OCI-M1 (cell line): ENCODE measurements at places on chromosomes 3 and 15.

- no peak for DNase-seq
These were observed at the start of gene GPR156 for GRCh38 chr3:120284747-120285507. Gene GPR156 (minus strand): TSS chr3:120285222. CDS start chr3:120244098, 41,124 bp downstream.

DNA sequence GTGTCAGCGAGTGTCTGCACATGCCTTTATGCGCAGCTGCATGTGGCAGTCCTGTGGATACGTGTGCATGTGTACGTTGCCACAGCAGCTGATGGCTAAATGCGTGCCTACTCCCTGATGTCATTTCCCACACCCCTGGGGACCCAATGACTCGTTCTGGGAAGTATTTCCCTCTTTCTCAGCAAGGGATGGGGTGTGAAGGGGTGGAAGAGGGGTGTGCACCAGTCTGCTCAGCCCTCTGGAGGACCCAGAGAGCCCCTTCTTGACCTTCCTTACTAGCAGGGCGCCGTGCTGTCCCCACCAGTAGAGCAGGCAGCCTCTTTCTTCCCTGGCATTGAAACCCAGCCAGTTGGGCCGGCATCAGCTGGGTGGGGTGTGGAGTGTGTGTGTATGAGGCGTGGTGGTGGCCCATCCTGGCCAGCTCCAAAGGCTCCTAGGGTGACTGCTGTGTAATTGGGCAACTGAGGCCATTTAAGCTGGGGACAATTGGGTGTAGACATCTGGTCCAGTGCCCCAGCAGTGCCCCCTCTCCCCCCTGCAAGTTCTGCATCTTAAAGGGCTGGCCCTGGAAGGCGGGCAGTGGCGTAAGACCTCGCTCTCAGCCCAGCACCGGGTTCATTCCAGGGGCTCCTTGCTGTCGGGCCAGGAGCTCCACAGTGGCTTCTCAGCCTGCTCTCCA is 19.2 kb downstream of the SNX33 start:
- no peak for DNase-seq

GRCh38 chr3:169245631-169246030 is 417.9 kb downstream of the MECOM start:
- DNase-seq = no peak

- no peak for DNase-seq
These were observed 219.5 kb upstream of the CBLB start for GRCh38 chr3:106088304-106088703.

GRCh38 chr3:14801668-14802380 is 16.9 kb upstream of the FGD5 start:
- DNase-seq = no peak

DNA sequence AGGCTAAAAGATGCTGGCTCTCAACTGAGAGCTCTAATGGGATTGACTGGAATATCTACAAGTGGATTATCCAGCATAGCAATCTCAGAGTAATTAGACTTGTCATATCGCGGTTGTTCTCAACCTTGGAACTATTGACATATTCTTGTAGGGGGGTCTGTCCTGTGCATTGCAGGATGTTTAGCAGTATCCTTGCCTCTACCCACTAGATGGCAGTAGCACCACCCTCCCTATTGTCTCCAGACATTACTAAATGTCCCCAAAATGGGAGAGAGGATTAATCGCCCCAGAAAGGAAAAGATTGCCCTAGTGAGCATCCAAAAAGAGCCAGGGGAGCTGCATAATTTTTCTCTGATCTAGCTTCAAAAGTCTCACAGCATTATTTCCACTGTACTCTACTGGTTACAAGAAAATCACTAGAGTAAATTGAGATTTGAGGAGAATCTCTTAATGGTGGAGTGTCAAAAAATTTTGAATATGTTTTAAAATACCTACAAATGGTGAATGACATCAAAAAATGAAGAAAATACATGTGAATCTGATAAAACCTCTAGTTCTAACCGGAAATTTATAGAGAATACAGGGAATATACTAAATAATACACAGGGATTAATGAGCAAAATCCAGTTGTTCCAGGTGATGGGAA is 388.2 kb upstream of the AGTR1 start:
- DNase-seq = peak; percentile 77

GRCh38 chr3:151795276-151795675 is 18.6 kb upstream of the AADAC start:
- DNase-seq = no peak

GRCh38 chr15:98369081-98369716 is 279.1 kb upstream of the IGF1R start:
- no peak for DNase-seq

DNA sequence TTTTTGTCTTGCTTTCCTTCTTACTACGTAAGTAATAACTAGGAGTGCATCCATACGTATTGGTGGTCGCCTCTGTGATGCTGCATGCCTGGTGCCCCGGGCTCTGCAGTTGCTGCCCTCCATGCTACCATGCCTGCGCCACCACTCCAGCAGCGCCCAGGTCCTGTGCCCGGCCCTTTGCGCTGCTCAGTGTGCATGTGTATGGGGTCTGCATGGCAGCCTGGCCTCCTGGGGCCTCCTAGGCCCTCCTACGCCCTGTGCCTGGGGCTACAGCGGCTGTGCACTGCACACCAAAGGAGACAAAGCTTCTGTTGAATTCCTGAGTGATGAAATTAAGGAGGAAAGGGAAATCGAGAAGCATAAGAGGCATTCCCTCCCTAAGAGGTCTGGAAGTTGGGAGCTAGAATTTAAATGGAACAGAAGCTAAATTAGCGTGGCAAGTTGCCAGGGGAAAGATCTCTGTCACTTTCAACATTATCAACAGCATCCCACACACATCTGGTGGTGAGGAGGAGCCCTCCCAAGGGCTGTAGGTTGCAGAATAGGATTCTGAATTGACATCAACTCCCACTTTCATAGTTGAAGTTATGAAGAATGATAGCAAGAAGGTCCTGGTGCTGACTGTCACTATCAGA is 275.0 kb upstream of the CHRM5 start:
- no peak for DNase-seq

- DNase-seq = no peak
These were observed 77.6 kb upstream of the RAP2B start for GRCh38 chr3:153084431-153084830.

DNA sequence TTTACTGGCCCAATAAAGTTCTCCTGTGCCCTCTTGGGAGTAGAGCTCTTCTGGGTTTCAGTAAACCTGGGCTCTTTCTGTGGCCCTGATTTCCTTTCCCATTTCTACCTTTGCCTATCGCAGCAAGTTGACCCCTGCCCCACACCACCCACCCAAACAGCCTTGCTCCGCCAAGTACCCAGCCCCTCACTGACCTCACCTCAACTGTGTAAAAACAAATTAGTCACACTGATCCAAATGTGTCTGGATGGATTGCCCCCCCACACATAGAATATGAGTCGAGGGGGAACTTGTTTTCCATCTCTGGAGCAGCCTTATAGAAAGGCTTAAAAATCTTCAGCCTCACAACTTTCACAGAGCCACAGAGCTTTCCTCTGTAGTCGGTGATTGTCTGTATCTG is 28.6 kb upstream of the VEPH1 start:
- DNase-seq = no peak

GRCh38 chr3:77186728-77187127 is 146.8 kb downstream of the ROBO2 start:
- DNase-seq = peak; percentile 72

DNA sequence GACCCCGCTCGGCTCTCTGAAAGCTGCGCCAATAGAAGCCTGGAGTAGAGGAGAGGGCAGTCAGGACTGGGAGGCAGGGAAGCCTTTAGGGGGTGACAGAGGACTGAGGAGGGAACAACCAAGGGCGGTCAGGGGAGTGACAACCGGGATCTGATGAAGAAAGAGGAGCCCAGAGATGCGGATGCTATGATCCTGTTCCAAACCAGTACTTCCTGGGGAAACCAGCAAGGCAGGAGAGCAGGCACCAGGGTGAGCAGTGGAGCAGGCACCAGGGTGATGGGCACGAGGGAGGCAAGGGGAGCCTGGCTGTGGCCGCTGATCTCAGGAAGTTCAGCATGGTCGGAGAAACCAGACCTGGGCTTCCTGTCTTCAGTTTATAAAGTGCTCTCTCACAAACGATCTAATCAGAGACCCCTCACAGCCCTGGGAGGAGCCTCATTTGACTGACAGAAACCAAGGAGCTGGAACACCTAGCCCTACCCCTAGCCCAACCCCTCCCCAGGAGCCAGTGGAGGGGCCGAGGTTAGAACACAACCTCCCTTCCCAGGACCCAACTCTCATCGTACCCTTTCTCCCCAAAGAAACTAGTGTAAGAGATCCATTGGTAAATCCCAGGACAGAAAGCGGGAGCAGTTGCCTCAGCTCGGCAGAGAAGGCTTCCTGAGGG is 34.9 kb downstream of the CCDC33 start:
- no peak for DNase-seq

GRCh38 chr15:59170295-59171066 is 36.2 kb upstream of the LDHAL6B start:
- no peak for DNase-seq

DNA sequence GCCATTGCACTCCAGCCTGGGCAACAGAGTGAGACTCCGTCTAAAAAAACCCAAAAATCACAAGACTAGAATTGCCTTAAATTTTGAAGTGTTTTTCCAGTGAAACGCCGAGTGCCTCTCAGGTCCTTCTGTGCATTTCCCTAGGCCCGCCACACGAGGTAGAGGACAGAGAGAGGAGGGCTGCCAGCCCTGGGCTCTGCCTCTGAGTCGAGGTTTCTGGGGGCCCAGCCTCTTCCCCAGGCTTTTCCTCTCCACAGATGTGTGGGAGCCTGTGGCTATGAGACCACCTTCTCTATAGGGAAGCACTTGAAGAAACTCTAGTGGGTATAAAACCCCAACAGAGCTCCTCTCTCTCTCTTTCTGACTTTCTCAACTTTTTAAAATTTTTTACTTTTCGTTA is 10.9 kb upstream of the EHD4 start:
- no peak for DNase-seq

DNA sequence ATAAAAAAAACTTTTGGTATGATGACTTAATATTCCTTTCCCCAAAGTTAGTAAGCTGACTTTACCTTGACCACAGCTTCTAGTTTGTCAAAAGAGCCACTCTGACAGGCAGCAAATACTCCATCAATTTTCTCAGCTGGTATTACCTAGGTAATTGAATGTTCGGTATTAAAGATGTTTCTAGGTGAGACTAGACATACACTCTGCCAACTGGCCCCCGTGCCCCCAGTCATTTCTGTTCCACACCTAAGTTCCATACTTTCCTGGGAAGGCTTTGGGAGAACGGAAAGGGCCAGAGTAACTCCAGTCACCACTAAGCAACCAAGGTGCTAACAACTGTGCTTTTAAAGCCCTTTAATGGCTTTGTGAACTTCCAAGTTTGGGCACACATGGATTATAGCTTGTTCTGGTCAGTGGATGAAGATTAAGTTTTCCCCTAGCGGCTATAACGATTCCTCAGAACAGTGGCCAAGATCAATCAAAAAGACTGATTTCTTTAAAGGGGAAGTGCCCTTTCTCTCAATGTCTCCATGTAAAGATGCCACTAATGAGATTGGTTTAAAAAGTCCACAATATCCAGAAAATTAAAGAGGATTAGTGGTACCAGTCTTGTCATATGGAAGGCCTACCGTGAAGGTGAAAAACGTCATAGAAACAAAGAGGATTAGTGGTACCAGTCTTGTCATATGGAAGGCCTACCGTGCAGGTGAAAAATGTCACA is 7.0 kb downstream of the EIF4A2 start:
- peak; percentile 57 for DNase-seq

DNA sequence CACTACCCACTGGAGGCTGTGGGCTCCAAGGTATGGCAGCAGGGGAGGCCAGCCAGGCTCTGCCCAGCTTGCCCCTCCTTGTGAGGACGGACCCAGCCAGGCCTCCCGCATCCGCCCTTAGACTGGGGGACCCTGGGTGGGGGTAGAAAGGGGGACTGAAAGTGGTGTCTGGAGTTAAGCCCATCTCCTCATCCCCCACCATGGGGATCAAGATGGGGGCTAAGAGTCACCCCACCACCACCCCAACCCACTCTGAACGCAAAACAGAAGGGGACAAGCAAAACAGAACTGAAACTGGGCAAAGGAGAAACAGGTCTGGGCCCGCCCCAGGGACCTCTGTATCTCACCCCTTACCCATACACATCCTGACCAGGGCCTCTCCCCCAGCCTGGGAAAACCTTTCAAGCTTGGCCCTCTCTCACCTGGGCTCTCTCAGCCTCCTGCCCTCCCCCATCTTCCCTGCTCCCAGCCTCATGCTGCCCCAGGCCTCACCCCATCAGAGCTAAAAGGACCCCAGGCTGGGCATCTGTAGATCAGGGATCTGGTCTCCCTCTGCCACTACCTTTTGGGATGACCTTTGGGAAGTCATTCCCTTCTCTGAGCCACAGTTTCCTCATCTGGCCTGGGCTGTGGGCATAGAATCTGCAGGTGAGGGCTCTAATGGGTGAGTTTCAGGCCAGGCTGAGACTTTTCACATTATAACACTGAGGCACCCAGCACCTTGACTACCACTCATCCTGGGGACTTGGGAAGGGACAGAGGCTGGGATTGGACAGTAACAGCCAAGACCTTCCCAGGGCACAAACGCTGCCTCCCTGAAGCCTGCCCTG is 30.0 kb upstream of the CYP11A1 start:
- no peak for DNase-seq

DNA sequence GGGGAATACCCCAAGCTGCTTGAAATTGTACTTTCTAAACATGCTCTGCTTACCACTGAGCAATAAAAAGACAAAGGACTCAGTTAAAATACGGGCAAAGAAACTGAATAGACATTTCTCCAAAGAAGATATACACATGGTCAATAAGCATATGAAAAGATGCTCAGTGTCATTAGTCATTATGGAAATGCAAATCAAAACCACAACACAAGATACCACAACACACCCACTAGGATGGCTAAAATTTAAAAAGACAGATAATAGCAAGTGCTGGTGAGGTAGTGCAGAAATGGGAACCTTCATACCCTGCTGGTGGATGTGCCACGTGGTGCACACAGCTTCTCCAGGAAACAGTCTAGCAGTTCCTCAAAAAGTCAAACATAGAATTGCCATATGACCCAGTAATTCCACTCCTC is 21.3 kb downstream of the LRIG1 start:
- DNase-seq = no peak

- DNase-seq = no peak
These were observed 156.0 kb downstream of the CD47 start for GRCh38 chr3:107934808-107935207.

GRCh38 chr3:42684632-42685362 is 540 bp upstream of the KLHL40 start:
- no peak for DNase-seq

- no peak for DNase-seq
These were observed 14.2 kb downstream of the PDZRN3 start for GRCh38 chr3:73610493-73610892.

DNA sequence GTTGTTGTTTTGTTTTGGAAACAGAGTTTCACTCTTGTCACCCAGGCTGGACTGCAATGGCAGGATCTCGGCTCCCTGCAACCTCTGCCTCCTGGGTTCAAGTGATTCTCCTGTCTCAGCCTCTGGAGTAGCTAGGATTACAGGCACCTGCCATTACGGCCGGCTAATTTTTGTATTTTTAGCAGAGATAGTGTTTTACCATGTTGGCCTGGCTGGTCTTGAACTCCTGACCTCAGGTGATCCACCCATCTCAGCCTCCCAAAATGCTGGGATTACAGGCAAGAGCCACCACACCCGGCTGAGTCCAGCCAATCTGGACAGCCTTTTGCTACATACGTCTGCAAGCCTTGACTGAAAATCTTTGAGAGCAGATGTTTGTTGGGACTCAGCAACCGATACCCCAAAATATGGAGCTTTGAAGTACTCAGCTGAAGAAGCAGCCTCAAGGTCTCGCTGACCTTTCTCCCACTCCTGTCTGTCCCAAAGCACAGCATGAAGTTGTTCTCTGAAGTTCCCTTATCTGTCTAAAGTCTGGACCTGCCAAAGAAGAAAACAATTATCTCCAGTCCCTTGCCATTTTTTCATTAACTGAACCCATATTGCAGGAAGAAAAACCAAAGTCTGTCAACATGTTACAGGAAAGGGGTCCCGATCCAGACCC is 9.6 kb upstream of the NUP210 start:
- no peak for DNase-seq
